DMS53 (cell line): ENCODE measurements at places on chromosomes 6 and 20.

GRCh38 chr20:60233018-60233630 lies 274.9 kb downstream of the CDH26 start:
- DNase-seq: no peak

GRCh38 chr6:166478782-166479592 lies 96.2 kb upstream of the MPC1 start:
- DNase-seq: no peak

DNA sequence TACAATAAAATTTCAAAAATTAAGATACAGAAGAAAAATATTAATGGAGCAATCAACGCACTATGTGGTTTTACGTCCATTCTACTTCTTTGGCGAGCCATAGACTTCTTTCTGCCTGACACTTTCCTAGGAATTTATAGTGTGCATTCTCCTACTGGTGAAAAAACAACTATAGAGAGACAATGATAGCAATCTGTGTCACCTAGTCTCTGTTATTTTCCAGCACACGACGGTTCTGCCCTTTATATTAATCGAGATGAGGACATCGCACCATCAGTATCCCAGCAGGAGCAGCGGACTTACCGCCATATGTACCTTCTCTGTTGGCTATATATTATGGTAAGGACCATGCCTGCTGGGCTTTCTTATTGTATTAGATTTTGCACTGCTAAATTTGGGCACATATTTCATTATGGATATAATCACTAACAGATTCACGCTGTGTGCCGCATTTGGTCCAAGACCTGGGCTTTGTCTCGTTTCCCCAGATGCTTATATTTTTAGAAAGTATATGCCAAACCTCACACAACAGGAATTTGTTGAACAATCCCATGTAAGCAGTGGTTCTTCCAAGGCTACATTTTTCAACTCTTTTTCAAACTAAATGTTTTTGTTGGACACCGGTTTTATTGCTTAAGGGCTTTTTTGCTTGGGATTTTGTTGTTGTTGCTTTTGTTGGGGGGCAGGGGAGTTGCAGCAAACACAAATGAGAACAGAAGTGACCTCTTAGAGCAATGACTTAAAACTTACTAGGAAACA lies 166.4 kb downstream of the ADAT2 start:
- DNase-seq: no peak

DNA sequence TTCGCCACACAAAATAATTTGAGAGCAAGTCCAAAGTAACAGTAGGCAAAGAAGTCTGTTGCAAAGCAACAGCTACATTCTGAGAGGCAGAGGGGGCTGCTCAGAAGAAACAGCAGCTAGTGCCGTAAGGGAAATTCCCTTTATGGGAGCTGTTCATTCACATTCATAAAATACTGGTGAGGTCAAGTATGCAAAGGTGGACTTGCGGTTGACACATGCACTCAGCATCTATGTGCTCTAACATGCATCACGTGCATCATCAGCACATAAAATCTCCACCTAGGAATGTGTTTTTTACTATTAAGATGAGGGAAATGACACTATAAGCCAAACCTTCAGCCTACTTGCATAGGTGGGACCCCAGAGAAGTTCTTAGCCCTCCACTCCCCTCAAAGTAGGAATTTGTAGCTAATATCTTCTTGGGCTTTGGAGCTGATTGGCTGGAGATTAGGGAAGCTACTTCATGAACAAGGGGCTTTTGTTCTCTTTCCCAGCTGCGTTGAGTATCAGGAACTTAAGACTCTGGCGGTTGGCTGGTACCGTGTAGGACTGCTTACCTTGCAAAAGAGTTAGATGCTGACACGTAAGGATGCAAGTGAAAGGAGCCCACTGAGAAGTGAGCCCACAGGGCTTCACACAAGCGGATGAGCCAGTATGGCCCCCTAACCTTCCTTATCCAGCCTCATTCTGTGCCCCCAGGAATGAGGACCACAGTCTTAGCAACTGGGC lies 12.4 kb downstream of the CST3 start:
- DNase-seq: no peak

DNA sequence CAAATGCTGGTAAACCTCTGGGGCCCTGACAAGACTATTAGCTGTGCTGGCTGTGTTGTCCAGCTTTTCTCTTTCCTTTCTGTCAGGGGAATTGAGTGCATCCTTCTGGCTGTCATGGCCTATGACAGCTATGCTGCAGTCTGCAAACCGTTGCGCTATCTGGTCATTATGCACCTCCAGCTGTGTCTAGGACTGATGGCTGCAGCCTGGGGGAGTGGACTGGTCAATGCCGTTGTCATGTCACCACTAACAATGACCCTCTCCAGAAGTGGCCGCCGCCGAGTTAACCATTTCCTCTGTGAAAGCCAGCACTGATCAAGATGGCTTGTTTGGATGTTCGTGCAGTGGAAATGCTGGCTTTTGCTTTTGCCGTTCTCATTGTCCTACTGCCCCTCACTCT lies 20.3 kb downstream of the OR2B6 start:
- no peak for DNase-seq

GRCh38 chr20:46128310-46129151 lies 10.4 kb downstream of the CD40 start:
- peak; percentile 58 for DNase-seq

DNA sequence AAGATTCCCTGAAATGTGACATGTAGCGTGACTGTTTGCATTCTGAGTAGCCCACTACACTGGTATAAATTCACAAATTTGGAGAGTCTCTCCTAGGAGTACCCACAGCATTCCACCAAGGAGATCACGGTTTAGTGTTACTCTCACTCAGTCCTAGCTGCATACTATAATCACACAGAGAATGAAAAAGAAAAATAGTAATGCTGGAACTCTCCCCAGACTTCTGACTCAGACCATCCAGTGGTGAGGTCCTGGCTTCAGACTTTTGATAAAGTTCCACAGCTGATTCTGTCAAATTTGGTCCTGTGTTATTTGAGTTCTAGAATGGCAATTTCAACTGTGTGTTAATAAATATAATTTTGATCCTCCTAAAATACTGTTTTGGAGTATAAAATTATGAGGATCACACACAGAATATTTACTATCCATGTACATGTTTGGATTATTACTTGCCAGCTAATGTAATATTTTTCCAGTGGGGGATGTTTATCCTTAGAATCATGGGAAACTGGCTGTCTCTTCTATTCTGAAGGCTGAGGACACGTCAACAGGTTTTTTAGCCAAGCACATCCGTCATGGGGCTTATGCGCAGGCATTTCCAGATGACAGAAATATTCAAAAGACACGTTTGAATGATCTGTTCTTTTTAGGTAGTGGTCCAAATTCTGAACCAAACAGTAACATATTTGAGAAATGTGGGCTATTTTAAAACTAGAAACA lies 5.1 kb upstream of the KIAA0408 start:
- no peak for DNase-seq

- DNase-seq: no peak
Observed at GRCh38 chr20:13865791-13866351, 81.0 kb downstream of the NDUFAF5 start.

DNA sequence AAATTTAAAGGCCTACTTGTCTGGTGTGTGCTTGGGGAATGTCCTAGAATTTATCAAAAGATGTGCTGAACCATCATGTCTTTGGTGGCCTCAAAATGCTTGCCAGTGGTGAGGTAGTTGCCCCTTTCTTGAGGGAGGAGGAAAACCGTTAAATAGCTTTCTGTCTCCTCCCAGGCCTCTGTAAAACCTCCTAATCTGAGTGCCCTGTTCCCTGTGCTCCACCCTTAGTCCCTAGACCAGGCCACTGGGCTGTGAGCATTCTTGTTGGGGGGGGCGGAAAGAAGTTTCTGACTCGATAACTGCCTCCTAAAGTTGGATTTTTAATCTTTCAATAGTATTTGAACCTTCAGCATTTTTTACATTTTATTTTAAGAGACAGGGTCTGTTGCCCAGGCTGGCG lies 23.1 kb downstream of the JARID2 start:
- DNase-seq: no peak

- DNase-seq: no peak
Observed at GRCh38 chr6:64000818-64001491, 365.4 kb downstream of the PHF3 start.

GRCh38 chr20:4233520-4233919 lies 218.2 kb upstream of the RNF24 start:
- DNase-seq: no peak

DNA sequence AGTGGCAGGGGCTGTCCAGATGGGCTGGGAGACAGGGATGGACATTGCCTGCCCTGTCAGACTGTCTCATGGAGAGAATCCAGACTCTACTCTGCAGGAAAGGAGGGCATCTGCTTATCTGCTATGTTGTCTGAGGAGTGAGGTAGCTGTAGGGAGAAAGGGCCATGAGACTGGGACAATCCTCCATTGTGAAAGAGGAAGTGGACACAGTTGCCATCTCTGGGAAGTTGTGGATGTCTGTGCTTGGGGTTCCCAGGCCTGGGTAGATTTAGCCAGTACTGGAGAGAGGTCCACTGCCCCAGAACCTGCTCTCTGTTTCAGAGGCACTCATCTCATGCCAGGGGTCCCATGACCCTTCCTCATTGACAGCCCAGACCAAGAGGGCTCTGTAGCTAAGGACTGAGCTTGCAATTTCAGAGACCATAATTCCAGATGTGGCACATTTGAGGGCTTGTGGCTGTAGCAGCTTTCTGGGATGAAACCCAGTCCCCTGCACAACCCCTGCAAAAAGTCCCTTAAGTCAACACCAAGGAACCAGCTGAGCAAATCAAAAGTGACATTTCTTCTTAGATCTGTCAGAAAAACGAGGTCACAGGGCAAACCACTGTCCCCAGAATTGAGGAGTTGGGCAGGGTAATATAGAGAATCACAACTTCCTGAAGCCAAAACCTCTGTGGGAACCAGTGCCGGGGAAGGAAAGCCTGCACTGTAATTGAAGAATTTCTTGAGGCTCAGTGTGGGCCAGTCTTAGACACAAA lies 4.1 kb upstream of the SIRPG start:
- DNase-seq: no peak

DNA sequence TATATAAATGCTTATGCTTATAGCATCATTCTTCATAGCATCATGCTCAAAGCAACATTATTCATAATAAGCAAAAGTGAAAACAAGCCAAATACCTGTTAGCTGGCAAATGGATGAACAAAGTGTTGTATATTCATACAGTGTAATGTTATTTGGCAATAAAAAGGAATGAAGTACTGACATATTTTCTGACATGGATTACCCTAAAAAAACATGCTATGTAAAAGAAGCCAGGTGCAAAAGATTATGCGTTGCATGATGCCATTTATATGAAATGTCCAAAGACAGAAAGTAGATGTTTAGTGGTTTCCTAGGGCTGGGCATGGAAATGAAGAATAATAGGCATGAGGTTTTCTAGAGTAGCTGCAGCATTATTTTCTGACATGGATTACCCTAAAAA lies 77.1 kb downstream of the GFRA4 start:
- no peak for DNase-seq
